NCI-H82 (cell line): ENCODE measurements at places on chromosomes 16 and 17.

GRCh38 chr17:14316126-14316832 lies 15.4 kb downstream of the HS3ST3B1 start:
- DNase-seq, result peak; percentile 43

DNA sequence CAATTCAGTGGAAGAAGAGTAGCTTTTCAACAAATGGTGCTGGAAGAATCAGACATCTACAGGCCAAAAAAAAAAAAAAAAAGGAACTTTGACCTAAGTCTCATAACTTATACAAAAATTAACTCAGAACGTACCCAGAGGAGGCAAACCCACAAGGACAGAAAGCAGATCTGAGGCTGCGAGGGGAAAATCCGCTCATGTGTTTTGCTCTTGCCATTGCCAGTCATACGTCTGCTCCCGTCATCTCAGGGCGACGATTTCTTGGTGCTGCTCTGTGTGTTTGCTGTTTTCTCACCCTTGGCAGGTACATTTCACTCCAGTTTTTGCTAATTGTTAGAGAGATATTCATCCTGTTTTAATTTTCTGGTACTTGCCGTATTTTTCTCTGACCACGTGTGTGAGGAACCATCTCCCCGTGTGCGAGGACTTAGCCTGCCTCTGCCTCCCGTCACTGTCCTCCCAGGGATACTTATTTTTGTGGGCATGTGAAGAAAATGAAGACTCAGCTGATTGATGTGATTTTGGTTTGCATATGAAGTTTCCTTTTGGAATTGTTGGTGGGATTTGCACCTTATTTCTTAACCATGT lies 33.4 kb upstream of the ACSF3 start:
- DNase-seq, result no peak

- DNase-seq, result no peak
Measured at GRCh38 chr17:59688496-59688895, 18.7 kb downstream of the PTRH2 start.

GRCh38 chr16:70663524-70664324 lies 17.4 kb downstream of the IL34 start:
- no peak for DNase-seq

GRCh38 chr16:89117227-89117974 lies 23.7 kb downstream of the ACSF3 start:
- DNase-seq, result no peak

GRCh38 chr17:307741-308507 lies 44.7 kb downstream of the RPH3AL start:
- no peak for DNase-seq

GRCh38 chr16:30659507-30660423 lies 1.5 kb downstream of the FBRS start:
- DNase-seq, result peak; percentile 34

- no peak for DNase-seq
Measured at GRCh38 chr16:17350207-17350606, 120.6 kb downstream of the XYLT1 start.

GRCh38 chr17:41967141-41967920 lies 736 bp downstream of the CNP start:
- DNase-seq, result peak; percentile 60

GRCh38 chr17:74815550-74816370 lies 39.6 kb upstream of the NAT9 start:
- peak; percentile 56 for DNase-seq

DNA sequence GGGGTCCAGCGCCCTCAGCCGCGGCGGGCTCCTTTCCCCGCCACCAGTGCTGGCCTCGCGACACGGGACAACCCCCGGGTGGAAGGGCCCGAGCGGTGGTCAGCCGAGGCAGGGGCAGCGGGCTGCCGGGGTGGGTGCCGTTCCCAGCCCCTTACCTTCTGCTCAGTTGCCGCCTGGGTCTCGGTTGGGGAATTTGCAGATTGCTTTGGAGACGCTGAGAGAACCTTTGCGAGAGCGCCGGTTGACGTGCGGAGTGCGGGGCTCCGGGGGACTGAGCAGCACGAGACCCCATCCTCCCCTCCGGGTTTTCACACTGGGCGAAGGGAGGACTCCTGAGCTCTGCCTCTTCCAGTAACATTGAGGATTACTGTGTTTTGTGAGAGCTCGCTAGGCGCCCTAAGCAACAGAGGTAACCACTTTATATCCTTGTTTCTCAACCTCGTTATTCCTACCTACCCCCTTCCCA lies 381 bp downstream of the CTNS start:
- DNase-seq, result peak; percentile 31

GRCh38 chr17:44919885-44920564 lies 4.7 kb upstream of the GFAP start:
- DNase-seq, result peak; percentile 92

GRCh38 chr16:51442141-51442870 lies 291.2 kb upstream of the SALL1 start:
- no peak for DNase-seq

- DNase-seq, result no peak
Measured at GRCh38 chr16:88058136-88058535, 106.9 kb downstream of the BANP start.

DNA sequence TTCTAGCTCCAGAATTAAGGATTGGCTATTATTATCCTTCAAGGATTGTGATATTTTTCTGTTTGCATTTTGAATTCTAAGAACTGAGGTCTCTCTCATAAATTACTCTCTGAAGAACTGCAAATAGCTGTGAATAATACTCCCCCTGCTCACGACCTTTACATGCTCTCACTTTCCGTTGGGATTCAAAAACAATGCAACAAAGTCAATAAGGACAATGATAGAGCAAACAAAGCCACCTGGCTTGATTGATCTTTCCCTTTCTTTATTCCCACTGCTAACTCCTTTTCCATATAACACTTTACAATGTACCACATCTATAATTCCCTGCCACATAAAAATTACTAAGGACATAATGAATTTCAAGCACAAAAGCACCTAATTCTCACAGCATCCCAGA lies 523.0 kb upstream of the CA10 start:
- no peak for DNase-seq

GRCh38 chr17:63095459-63095858 lies 129.4 kb downstream of the TANC2 start:
- DNase-seq, result no peak

- no peak for DNase-seq
Measured at GRCh38 chr17:44922136-44922535, 6.8 kb upstream of the GFAP start.

GRCh38 chr17:17156511-17156910 lies 49.6 kb downstream of the PLD6 start:
- no peak for DNase-seq

- DNase-seq, result peak; percentile 24
Measured at GRCh38 chr17:50919321-50920040, 53.3 kb upstream of the TOB1 start.

- no peak for DNase-seq
Measured at GRCh38 chr16:30947541-30947858, 1.4 kb upstream of the ORAI3 start.

GRCh38 chr17:6297960-6298359 lies 137.0 kb downstream of the AIPL1 start:
- no peak for DNase-seq

DNA sequence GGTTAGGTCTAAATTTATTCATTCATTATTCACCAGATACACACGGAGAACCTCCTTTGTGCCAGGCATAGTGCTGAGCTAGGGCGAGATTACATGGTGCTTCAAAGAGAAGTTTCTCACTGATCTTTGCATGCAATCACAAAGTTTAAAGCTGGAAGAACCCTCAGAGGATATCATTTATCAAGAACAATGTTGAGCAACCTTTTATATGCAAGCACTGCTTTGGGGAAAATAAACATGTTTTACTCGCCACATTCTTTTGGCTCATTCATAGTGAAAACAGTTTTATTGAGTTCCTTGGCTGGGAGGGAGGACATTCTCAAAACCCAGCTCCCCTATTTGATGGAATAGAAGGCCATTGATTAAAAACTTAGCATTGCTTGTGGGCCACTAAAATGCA lies 49.8 kb upstream of the XYLT1 start:
- DNase-seq, result no peak

- DNase-seq, result no peak
Measured at GRCh38 chr16:5018793-5019192, 14.9 kb downstream of the NAGPA start.

GRCh38 chr17:10105513-10106001 lies 92.8 kb downstream of the GAS7 start:
- DNase-seq, result peak; percentile 22

- DNase-seq, result no peak
Measured at GRCh38 chr17:7282752-7283321, 1.3 kb downstream of the SLC2A4 start.

DNA sequence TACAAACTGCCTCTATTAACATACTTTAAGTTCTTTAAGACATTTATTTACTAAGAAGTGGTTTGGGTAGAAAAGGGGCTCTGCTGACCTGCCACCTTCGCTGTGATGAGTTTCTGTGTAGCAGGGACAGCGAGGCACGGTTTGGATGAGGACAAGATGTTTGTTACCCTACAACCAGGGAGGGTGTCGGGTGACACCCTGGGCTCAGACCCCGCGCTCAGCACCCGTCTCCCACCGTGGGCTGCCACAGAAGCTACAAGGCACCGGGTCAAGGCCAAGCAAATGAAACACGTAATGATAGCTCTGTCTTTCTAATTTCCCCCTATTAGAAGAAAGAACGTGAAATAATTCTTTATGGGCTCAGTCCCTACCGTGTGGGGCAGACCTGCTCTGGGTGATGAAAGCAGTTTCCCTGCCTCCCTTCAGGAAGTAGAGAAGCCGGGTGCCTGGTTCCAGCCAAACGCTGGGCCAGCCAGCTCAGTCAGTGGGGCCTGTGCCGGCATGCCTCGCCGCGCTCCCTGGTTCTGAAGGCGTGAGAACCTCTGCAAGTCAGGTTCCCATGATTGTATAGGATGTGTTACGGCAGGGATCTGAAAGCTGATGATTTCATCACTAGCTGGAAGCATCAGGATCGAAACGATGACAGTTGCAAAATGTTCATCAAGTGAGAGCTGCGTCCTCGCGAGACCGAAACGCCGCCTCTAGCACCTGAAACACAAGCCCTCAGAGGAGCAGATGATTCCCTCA lies 3.9 kb downstream of the ZNF750 start:
- no peak for DNase-seq

DNA sequence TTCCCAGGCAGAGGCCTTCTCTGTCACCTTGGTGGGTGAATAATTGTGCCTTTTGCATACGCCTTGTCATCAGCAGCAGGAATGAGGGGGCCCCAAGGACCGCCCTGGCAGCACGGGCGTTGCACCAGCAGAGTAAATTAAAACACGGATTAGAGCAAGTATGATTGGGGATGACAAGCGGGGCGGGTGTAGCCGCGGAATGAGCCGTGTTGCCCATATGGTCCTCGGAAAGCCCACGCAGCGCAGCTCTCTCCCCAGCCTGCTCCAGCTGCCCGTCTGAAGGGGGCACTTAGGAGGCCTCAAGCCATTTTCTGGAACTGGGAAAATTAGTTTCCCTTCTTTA lies 299.4 kb upstream of the IRX3 start:
- DNase-seq, result peak; percentile 83

- peak; percentile 58 for DNase-seq
Measured at GRCh38 chr16:49021136-49021535, 260.5 kb downstream of the CBLN1 start.

DNA sequence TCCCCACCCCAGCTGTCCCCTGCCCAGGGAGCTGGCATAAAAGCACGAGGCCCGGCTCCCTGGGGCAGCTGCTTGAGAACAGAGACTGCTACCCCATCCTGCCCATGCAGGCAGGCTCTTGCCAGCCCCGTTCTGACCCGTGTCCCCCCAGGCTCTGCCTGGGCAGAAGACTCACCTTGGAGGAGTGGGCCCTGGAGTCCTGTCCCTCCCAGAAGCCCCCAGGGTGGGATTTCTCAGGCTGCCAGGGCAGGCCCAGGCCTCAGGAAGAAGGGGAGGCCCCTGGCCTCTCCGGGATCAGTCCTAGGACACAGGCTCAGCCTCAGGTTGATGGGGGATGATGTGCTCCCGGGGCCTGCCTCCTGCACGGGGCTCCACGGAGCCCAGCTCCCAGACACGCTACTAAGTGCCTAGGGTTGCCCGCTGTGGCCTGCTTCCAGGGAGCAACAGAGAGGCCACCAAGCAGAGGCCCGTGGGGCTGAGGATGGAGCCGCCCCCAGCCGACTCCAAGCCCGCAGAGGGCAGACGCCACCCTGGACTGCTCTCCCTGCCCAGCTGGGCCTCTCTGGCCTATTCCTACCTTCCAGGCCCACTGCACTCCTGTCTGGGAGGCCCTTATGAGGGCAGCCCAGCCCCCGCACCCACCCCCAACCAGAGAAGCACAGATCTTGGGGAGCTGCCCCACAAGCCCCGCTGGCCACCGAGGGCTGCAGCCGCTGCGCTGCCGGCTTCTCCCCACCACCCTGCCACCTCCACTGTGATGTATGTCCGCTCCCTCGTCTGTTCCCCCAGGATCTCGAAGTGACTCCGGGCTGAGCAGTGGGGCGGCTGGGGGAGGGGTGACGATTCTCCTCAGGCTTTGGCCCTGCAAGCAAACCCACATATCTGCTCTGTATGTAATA lies 1.7 kb downstream of the NME3 start:
- DNase-seq, result no peak

DNA sequence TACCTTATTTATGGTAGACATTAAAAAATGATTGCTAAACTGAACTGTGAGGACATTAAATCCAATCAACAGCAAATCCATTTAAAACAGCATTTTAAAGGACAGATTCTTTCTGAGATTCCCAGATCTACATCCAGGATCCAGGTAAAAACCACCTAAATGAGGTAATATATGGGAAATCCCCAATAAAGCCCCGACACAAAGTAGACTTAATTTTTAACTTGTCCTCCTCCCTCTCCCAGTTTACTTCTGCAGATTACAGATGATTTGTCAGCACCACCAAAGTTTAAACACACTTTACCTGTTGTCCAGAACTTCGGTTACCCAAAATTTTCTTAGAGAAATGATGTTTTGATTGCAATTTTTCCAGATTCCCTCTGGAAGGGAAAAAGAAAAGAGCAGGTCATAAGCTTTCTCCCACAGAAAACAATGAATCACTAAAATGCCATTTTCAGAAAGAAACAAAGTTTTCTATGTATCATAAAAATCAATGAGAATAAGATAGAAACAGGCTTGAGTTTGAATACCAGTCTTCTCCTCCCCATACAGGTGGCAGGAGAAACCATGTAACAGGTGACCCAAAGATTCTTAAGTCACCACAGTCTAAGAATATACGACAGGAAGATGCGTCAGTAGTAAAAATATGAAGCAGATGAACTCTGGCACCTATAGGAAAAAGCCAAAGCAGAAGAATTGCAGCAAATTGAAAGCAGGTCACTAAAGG lies 22.8 kb downstream of the GJC1 start:
- no peak for DNase-seq

GRCh38 chr16:3431779-3432219 lies 11.5 kb downstream of the ZNF597 start:
- DNase-seq, result no peak

- peak; percentile 89 for DNase-seq
Measured at GRCh38 chr17:56598466-56598865, 5.0 kb downstream of the NOG start.

DNA sequence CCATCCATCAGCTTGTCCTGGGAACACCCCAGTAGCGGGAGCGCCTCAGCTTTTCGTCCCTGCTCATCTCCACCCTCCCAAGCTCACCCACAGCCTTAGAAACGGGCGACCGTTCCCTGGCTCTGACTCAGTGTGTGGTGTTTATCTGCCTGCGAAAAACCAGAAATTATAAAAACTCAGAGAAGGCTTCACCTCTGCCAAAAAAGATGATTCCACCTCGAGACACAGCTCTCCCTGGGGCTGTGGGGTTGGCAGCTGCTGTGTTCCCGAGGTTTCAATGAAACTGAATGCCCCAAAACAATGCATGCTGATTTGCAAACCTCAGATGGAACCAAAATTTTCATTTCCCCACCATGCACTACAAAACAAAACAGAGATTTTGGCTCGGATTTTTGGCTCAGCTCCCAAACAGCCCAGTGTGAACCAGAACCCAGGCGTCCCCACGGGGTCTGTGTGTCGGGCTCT lies 62.4 kb upstream of the MED9 start:
- DNase-seq, result no peak
